Liver (tissue), 10 donors: ENCODE measurements at places on chromosomes 11 and 22.

DNA sequence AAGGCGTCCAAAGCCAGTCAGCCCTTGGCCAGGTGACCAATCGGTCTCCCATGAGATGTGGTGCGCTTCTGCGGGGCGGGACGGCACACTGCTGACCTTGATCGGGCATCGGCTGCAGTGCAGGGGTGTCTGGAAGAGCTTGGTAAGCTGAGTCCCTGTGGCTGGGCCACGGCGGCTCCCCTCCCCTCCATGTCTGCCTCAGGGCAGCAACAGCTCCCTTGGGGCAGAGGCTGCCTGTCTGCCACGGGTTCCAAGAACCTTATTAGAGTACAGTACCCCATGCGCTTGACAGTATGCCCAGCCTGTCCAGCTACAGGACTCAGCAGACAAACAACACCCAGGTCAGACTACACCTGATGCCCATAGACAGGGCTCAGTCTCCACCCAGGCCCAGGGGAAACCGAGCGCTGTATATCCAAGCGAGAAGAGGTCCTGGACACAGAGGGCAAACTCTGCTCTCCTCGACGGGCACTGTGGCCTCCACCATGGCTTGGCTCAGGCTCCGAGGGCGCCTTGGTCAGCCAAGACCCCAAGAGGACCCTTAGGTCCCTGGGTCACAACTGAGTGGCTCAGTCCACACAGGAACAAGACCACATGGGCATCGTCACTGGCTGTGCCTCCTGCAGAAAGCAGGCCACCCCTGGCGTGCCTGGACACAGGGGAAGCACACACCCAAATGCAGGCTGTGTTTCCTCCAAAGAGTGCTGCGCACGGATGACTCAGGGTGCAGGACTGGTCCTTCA lies 18.9 kb downstream of the TSPAN32 start:
- no peak for DNase-seq

DNA sequence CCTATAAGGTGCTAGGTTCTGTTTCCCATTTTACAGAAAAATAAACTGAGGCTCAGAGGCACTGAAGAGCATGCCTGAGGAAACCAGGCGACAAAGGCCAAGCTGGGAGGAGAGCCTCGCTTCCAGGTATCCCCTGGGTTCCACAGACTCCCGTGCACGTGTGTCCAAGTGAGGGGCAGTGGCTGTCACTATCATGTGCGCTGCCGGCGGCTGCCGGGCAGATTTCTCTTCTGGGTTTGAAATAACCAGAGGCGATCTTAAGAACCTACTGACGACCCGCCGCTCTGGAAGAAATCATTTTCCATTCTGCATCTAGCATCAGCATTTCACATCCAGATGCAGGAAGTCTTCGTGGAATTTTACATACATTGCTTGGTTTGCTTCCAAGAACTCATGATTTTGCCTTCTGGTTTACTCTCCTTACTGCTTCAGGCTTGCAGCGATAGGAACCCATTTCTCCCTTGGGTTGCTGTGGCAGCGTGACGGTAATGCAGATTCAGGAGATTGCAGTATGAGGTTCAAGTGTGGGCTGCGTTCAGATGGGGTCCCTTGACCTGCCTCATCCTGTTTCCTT lies 28.6 kb downstream of the ARHGAP8 start:
- no peak for DNase-seq

DNA sequence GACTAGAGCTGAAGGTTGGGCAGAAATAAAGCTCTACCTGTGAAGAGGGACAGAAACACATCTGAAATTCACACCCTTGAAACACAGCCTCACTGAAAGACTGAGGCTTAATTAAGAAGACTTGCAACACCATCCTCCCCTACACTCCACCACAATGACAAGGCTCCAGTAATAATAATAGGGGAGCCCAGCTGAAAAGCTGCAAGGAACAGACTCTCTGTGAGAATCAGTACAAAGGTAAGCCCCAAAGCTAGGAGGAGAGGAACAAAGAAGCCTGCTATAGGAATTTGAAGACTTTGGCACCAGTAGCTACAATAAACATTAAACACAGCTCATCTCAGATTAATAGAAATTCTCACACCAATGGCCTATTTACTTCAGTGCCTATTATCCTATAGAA lies 176.9 kb downstream of the FAT3 start:
- DNase-seq, result no peak

GRCh38 chr11:71240865-71241691 lies 11.3 kb downstream of the SHANK2 start:
- DNase-seq, result peak; percentile 57

GRCh38 chr11:61278001-61278470 lies 17.1 kb downstream of the VWCE start:
- DNase-seq, result no peak

DNA sequence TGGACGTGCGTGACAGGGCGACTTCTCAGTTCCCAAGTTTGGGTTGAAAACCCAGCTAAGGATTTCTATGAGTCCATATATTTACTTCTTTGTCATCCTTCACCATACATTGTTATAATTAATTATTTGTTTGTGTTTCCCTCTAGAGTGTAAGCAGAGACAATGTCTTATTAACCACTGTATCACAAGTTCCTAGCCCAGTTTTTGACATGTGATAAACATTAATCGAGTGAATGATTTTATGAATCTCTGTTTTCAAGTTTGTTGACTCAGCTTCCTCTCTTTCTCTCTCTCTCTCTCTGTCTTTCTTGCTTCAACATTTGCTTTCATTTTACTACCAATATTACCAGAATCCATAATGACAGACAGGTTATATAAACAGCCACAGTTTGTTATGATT lies 1259.6 kb upstream of the TENM4 start:
- no peak for DNase-seq

DNA sequence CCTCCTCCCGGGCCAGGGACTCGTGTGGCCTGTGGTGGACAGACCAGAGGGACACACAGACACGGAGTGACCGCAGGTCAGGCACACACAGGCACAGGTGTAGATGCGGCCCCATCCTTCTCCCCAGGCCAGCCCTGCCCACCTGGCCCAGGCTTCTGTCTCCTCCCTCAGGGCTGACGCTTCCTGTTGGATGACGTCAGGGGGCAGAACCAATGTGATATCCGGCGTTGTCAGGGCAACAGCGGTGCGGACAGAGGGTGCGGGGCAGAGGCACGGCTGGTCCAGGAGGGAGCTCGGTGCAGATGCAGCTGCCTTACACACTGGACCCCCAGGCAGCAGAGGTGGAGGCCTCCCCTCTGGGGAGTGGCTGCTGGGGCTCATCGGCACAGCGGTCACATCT lies 2.9 kb upstream of the TUBGCP6 start:
- DNase-seq, result no peak

DNA sequence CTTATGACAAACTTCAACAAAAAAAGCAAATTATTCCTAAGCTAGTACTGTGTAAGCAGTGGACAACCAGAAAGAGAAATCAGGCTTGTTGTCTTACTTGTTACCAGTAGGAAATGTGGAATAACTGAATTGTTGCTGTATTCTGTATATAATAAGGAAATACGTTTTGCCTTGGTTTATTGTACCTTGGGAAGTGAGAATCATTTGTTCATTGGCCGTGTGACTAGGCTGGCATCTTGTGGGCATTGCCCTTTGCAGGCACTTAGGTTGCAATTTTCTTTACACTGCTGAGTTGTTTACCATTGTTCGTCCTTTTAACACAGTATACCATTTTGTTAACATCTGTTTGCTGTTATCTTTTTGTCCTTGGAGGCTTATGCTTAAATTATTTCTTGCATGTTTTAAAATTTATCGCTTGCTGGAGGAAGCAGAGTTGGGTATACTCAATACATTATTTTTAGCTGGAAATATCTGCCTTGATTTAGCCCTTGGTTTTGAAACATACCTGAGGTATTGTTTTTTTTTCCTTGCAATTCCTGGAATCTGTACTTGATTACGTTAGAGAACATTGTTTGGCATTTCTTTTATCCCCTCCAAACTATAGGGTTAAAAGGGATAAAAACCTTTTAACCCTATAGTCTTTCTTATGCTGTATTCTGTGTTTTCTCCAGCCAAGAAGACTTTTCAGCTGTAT lies 109.3 kb downstream of the DDX10 start:
- DNase-seq, result no peak

DNA sequence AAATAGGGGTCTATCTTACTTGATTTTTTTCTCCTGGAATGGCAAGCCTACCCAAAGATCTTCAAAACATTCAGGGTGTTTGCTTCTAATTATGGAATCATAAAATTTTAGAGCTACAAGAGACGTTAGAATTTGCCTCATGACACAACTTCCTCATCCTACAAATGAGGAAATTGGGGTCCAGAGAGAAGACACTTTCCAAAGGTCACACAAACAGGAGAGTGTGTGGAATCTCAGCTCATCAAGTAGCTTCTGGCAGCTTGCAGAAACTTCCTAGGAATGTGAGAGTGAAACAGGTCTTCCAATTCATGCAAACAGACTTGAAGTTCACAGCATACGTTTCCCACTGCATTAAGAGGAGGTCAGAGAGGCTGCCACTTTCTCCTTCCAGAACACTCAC lies 976.0 kb downstream of the OPCML start:
- DNase-seq, result no peak

GRCh38 chr11:86395061-86395551 lies 20.4 kb downstream of the CCDC81 start:
- DNase-seq, result no peak
